Lower lobe of right lung (tissue), 2 donors: ENCODE measurements at places on chromosomes 1 and 21. TPM values are rescaled to one million over a fixed set of nuclear protein-coding genes. Genes with fewer than 3 reads are reported as not detected.

GRCh38 chr1:27009601-27010197 lies 3.0 kb downstream of the TENT5B start:
- peak overlapping the region; percentile 56 for H3K4me3 ChIP-seq
- DNase-seq, result peak; percentile 64
- peak overlapping the region; percentile 84 for H3K27ac ChIP-seq
- H3K36me3 ChIP-seq, result peaks cover 9% of the 10 kb centered on the region
- peaks cover 46% of the 10 kb centered on the region for H3K4me1 ChIP-seq
- no peaks in the 10 kb centered on the region for H3K27me3 ChIP-seq

Gene SRGAP2C
- total RNA-seq, result 33.9 TPM

GRCh38 chr1:117606649-117607430 lies 992 bp downstream of the TENT5C start:
- H3K36me3 ChIP-seq, result no peaks in the 10 kb centered on the region
- peak; percentile 63 for DNase-seq
- peaks cover 39% of the 10 kb centered on the region for H3K4me1 ChIP-seq
- H3K4me3 ChIP-seq, result peak overlapping the region; percentile 82
- no peaks in the 10 kb centered on the region for H3K27me3 ChIP-seq

Gene CFAP45
- 10.2 TPM for total RNA-seq

DNA sequence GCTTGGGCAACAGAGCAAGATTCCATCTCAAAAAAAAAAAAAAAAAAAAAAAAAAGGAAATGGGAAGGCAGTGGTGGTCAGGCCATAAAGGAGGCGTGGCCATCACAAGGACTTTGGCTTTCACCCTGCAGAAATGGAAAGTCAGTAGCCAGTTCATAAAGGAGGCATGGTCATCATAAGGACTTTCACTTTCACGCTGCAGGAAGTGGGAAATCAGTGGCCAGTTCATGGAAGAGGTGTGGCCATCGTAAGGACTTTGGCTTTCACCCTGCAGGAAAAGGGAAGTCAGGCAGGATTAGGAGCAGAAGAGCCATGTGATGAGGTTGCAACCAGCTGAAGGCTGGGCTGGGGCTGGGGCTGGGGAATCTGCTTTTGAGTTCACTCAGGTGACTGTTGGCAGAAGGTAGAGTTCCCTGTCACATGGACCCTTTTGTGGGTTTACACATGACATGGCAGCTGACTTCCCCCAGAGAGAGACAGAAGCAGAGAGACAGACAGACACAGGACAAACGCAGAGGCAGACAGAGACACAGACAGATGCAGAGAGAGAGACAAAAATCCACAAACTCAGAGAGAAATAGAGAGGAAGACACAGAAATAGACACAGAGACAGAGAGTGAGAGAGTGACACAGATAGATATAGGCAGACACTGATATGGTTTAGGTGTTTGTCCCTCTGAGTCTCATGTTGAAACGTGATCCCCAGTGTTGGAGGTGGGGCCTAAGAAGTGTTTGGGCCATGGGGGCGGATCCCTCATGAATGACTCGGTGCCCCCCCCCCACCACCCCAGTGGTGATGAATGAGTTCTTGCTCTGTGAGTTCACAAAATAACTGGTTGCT lies 263.9 kb upstream of the KAZN start:
- H3K36me3 ChIP-seq, result no peaks in the 10 kb centered on the region
- no peaks in the 10 kb centered on the region for H3K27me3 ChIP-seq
- H3K27ac ChIP-seq, result no peak overlapping the region
- H3K4me3 ChIP-seq, result no peak overlapping the region
- H3K4me1 ChIP-seq, result no peaks in the 10 kb centered on the region

- no peak for DNase-seq
- H3K4me3 ChIP-seq, result no peak overlapping the region
- H3K27ac ChIP-seq, result no peak overlapping the region
- no peaks in the 10 kb centered on the region for H3K27me3 ChIP-seq
- no peaks in the 10 kb centered on the region for H3K4me1 ChIP-seq
- peaks cover 88% of the 10 kb centered on the region for H3K36me3 ChIP-seq
Observed at GRCh38 chr1:51799372-51799771, 79.2 kb downstream of the NRDC start.

Gene LCE1F
- not detected for total RNA-seq

Gene ZBTB37
- 15.6 TPM for total RNA-seq

Gene TMEM240
- 3.9 TPM for total RNA-seq

Gene ALPL
- total RNA-seq, result 123 TPM

DNA sequence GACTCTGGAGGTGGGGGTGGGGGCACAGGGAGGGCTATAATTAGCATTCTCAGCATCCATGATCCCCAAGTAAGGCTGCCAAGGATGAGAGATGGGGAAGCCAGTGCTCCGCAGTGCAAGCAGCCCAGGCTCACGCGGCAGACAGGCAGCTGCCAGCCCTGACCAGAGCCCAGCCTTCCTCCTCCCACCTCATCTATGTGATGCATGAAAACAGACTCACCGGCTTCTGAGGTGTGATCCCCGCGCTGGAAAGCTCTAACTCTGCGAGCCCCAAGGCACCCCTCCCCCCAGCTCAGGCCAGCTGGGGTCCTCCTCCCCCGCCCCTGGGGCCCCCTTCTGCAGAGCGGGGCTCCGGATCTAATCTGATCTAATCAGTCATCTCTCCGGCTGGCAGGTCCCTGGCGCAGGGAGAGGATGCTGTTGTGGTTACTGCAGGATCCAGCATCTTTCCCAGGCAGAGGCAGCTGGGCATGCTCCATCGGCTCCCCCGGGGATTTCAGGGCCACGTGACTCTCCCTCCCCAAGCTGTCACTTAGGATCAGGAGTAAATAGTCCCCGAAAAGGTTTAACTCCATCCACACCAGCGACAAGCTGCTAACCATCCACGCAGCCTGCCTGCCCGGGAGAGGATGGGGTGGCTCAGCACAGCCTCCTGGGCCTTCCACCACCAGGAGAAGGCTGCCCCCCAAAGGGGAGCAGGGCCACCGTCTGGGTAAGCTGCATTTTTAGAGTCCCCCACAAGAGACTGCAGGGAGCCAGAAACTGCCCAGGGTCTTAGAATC lies at the start of gene PLEKHA6:
Gene PLEKHA6 (minus strand): TSS at position 456 of the 782 bp plus-strand sequence. CDS start 86,202 bp downstream, outside the sequence.
- H3K4me3 ChIP-seq, result no peak within 1 kb of the TSS
- DNase-seq, result no peak
- no peak within 1 kb of the TSS for H3K27ac ChIP-seq
- H3K4me1 ChIP-seq, result peaks cover 18% of the 10 kb centered on the region
- no peaks in the 10 kb centered on the region for H3K36me3 ChIP-seq
- peaks cover 10% of the 10 kb centered on the region for H3K27me3 ChIP-seq

Gene LEMD1
- not detected for total RNA-seq
